GM23248 (cell line): ENCODE measurements at places on chromosomes 11 and 22. TPM values are rescaled to one million over a fixed set of nuclear protein-coding genes. Genes with fewer than 3 reads are reported as not detected.

Gene FAM111B
- total RNA-seq, result 2.1 and 4.5 TPM in 2 replicates

GRCh38 chr11:88428959-88429358, 91.4 kb upstream of the CTSC start:
- no peak for DNase-seq

DNA sequence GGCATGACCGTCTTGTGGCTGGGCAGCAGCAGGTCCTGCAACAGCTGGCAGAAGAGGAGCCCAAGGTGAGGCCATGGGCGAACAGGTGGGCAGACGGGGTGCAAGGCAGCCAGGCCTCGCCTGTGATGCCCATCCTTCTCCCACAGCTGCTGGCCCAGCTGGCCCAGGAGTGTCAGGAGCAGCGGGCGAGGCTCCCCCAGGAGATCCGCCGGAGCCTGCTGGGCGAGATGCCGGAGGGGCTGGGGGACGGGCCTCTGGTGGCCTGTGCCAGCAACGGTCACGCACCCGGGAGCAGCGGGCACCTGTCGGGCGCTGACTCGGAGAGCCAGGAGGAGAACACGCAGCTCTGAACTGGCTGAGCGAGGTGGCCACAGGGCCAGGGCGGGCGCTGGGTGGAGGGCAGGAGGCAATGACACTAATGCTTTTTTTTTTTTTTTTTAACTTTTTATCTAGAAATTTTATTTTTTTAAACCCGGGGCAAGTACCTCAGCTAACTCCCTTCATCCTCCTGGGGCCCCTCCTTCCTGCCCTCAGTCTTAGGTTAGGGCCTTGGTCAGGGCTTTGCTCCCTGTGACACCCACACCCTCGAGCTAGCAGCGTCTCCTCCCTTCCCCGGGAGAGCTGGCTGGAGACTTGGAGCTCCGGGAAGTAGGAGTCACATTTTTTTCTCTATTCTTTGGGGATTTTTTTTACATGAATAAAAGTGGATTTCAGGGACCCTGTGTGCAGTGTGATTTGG, 16.0 kb downstream of the PLCB3 start:
- DNase-seq, result peak; percentile 48

GRCh38 chr11:119791047-119791446, 62.0 kb upstream of the NECTIN1 start:
- no peak for DNase-seq

DNA sequence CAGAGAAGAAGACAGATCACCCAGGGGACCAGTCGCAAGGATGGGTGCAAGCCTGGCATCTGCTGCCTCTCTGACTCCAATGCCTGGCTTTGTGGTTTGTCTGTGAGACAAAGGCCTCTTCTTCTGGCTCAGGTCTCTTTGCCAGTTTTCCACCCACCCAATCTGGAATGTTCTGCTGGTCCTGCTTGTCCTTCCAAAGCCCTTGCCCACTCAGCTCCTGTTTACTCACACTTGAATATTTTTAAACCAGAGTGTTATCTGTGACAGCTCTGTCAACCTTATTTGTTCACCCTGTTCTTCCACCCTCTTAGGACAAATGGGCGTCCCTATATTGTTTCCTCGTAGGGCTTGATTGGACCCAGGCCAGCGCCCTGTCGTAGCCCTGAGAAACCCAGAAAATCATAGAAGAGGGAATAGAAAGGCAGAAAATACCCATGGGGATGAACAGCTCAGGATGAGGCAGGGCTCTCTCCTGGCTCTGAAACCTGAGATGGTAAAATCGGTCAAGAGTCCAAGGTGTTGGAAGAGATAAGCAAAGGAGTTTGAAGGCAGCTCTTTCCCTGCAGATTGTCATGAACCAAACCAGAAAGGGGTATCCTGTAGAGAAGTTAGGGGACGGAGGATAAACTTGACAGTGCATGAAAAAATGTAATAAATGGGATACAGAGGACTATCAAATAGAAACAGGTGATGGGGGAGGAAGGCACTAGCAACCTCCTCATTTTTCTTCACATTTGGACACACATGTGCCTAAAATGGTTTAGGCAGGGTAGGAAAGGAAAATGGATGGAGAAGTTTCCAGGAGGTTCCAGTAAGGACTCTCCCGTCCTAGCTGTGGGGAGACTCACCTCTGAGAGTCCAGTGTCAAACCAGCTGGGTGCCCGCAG, 651 bp downstream of the CRYAB start:
- DNase-seq, result peak; percentile 77
